ENCODE measurements at places on chromosomes 1 and 21.

DNA sequence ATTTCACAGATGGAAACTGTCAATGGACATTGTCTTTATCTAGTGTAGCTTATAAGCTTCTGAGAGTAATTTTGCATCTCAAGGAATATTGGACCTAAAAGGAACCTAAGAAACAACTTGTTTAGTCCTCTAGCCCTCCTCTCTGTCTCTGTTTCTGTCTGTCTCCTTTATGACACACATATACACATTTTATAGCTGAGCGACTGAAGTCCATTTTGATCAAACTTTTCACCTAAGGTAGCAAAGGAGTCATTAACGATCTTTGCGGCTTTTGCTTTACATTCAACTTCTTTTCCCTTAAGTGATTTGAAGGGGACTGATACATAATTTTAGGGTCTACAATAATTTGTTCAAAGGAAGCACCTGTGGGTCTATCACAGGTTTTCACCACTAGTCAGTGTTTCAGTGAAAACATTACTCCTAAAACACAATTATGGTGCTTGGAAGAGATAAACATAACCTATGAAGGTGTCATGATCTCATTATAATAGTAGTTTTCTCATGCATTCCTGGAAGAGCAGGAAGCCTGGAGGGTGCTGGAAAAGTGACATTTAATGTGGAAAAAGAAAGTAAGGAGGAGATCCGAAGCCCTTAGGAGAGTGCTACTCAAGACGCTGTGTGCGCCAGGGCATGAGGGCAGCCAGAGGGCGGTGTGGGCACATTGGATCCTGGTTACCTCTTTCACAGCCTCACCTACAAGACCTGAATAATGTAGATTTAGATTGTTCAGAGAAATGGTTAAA is 248.6 kb downstream of the DNM3 start:
- DNase-seq = peak; percentile 70

GRCh38 chr1:190667914-190668313 is 190.2 kb upstream of the BRINP3 start:
- no peak for DNase-seq

- no peak for DNase-seq
Measured at GRCh38 chr21:35291973-35292627, 243.0 kb upstream of the RUNX1 start.

- no peak for DNase-seq
Measured at GRCh38 chr1:212460376-212460775, 27.7 kb downstream of the NENF start.

DNA sequence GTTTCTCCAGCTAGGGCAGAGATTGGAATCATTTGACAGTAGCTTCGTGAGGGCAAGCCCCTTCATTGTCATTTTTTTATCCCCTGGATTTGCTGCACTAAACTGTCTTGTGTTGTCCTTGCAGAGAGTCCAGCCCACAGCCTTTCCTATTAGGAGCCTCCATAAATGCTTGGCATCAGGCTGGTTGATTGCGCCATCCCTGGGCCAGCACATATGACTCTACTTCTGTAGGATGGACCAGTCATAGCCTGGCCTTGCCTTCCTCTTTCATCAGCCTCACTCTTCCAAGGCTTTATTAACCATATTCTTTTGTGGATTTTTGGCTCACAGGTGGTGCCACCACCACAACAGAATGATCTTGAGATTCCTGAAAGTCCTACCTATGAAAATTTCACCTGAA is 31.4 kb downstream of the LY9 start:
- DNase-seq = no peak

GRCh38 chr1:38261574-38261973 is 215.0 kb upstream of the POU3F1 start:
- DNase-seq = no peak

- DNase-seq = peak; percentile 80
Measured at GRCh38 chr1:66996018-66996682, 57.8 kb downstream of the SLC35D1 start.

- DNase-seq = no peak
Measured at GRCh38 chr1:15760520-15761211, 2.1 kb downstream of the FBLIM1 start.

GRCh38 chr1:44260792-44261170 is 47.5 kb downstream of the DMAP1 start:
- no peak for DNase-seq

- peak; percentile 46 for DNase-seq
Measured at GRCh38 chr21:32611471-32611997, 643 bp downstream of the CFAP298 start.

DNA sequence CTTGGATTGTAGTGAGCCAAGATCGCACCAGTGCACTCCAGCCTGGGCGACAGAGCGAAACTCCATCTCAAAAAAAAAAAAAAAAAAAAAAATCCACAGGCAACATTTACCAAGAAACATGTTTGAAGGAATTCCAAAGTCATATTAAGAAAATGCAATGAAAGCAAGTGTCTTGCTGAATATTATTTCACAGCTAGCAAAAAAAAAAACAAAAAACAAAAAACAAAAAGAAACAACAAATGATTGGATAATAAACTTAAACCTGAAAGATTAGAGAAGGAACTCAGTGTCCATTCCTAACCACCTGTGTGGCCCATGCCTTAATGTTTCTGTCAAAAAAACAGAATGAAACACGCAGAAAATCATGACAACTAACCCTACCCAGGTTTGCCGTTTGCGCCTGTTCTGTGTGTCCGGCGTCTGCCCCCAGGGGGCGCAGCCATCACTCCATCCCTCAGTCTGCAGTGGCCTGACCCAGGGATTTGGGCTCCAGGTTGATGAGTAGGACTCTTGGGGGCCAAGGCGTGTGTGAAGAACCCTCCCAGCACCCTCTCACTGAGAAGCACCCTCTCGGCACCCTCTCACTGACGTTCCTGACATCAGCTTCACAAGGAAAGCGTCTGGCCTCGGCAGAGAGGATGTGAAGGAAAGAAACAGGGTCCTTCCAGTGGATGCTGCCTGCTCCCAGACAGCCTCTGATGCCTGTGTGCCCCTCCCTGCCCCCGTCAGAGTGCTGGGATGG is 19.2 kb upstream of the PTTG1IP start:
- DNase-seq = peak; percentile 79

DNA sequence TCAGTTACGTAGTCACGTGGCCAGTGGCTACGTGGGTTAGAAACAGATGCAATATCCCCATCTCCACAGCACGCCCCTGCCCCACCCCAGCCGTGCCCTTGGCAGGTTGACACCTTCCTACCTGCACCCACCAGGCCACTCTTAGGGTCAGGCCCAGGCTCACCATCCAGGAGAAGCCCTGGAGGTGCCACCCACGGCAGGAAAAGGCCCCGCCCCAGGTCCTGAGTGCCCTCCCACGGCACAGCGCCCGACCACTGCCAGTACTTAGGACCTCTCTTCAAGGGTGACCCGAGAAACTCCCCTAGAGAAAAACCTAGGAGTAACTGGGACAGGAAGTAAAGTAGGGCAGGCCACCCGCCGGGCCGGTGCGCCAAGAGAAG is 1.5 kb downstream of the C1orf35 start:
- DNase-seq = peak; percentile 28

DNA sequence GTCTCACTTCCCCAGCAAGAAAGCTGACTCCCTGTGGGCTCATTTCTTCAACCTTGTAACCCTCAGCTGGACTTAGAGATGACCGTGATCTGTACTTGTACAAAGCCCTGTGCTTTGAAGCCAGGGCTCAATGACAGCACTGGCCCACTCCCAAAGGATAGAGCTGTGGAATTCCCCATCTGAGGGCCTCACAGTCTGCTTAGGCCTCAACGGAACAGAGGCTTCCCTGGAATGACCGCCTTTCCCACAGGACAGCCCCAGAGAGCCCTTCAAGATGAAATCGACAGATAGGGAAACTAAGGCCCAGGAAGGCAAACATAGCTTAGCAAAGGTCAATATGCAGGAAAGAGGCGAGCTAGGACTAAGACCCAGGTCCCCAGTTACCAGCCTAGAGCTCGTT is 11.5 kb downstream of the SLC9A1 start:
- DNase-seq = no peak

DNA sequence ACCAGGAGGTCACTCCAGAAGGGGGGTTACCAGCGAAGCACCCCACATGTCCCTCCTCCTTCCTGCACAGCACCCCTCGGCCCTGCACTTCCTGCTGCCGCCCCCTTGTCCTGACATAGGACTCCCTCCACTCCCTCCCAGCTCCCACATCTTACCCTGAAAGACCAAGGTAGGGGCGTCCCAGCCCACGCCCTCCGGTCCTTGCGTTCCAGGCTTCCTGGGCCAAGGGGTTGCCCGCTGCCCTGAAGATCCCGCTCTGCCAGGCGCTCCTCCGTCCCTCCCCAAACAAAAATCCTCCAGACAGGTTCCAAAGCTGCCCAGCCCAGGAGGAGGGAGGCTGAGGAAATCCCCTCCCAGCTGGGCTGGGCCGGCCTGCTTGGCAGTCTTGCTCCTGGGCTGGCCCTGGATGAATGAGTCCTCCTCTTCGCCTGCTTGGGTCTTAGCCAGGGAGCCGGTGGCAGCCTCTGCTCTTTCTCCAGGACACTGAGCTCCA is at the start of gene RHBDL2:
Gene RHBDL2, minus strand, starts transcription at position 304 of the 493 bp plus-strand sequence. CDS start 22,618 bp downstream, outside the sequence.
- DNase-seq = no peak

DNA sequence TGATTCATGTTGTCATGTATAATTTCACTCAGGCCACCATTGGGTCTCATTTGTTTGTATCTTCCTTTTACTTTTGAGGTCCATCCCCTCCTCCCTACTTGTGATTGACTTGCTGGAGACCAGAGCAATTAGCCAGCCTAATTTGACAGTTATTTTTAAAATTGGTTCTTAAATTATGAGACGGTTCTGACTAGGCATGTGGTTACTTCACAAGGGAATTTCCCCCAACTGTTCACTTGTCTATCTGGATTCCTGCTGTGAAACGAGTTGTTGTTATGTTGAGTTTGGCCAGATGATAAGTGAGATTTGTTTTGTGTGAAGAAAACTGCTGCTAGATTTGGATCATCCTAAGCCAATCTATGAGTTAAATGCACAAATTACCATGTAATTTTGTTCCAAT is 359.1 kb downstream of the BARHL2 start:
- DNase-seq = peak; percentile 10

GRCh38 chr21:34073749-34074282 is 438 bp downstream of the MRPS6 start:
- DNase-seq = peak; percentile 43

DNA sequence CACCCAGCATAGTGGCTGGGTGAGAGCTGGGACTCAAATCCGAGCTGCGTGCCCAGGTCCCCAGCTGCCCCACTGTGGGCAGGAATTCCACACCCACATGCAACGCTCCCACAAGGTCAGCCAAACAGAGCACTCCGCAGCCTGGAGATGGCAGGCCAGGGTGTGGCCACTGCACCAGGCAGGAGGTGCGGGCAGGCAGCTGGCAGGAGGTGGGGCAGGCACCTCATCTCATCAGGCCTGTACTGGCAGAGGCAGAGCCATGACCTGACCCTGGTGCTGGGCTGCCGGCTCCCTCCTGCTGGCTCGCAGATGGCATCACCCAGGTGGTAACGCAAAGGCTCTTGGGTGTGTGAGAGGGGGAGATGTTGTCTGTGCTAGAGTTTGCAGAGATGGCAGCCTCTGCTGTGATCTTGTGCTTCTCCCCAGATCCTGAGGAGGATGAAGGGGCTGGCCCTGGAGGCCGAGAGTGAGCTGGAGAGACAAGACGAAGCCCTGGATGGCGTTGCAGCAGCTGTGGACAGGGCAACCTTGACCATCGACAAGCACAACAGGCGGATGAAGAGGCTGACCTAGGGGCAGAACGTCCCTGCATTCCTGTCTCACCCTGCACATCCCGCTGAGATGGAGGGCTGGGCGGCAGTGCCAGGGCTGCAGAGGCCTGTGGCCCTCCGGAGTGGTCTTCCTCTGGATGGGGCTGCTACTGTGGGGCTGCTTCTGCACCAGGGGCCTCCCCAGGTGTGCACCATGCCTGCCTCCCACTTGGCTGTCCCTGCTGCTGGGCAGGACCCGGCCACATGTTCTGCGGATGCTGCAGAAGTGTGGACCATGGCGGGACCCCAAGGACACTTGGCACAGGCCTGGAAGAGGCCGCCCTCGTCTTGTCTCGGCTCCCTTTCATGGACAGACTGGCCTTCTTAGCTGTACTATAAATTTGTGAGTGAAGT is 35.1 kb upstream of the PRSS38 start:
- DNase-seq = no peak

DNA sequence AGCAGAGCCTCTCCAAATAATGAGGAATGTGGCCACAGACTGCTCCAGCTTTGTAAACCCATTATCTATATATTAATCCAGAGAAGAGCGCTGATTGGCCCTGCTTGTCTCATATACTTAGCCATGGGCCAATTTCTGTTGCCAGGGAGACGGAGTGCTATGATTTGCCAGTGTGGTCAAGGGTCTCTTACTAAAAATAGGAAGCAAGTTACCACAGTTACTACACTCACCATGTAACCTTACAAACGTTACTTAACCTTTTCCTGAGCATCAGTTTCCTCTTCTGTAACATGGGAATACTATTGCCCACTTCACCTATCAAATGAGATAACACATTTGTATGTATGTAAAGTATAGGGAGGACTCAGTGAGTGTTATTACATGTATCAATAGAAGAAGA is 7.7 kb upstream of the S100A2 start:
- DNase-seq = peak; percentile 21

- DNase-seq = no peak
Measured at GRCh38 chr1:43499898-43500297, 30.8 kb upstream of the PTPRF start.

GRCh38 chr1:2583871-2584351 is 2.7 kb upstream of the PRXL2B start:
- no peak for DNase-seq

GRCh38 chr1:20485527-20486456 is at the start of gene CAMK2N1:
Gene CAMK2N1 (minus strand): TSS chr1:20486210. CDS start chr1:20485379, 831 bp downstream.
- DNase-seq = peak; percentile 29

DNA sequence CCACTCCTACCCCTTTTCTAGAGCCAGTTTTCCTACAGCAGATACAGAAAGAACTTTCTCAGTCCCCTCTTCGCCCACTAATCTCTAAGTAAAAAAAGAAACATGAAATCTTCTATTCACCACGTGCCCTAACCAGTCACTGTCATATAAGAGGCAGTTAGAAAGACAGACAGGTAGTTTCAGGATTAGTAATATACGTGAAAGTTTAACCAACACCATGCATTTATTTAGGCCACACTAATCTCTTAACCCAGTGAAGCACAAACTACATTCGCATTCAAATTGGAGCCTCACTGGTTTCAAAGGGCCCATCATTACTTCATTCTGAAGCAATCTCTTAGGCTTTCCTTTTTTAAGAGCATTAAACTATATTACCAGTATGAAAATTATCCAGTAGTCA is 10.1 kb downstream of the GPATCH2 start:
- DNase-seq = peak; percentile 84

GRCh38 chr1:18921516-18922251 is 19.3 kb upstream of the ALDH4A1 start:
- no peak for DNase-seq

Data from activated CD4-positive, alpha-beta T cell treated with anti-CD3 and anti-CD28 coated beads, Interleukin-10, Interleukin-2, amounts not matched to agents 100 ng/mL and 50 ng/mL, durations not matched to agents 16 hours and 8 hours (primary cell).